ENCODE measurements at places on chromosomes 12 and 14.

DNA sequence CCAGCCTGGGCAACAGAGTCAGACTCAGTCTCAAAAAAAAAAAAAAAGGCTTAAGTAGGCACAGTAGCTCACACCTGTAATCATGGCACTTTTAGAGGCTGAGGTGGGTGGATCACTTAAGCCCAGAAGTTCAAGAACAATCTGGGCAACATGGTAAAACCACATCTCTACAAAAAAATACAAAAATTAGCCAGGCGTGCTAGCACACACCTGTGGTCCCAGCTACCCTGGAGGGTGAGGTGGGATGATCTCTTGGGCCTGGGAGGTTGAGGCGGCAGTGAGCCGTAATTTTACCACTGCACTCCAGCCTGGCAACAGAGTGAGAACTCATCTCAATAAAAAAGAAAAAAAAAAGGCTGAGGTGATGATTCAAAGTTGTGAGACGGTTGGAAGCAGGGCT, 9.1 kb upstream of the RESF1 start:
- no peak for DNase-seq

- no peak for DNase-seq
Observed at GRCh38 chr14:43939836-43940235, 567.2 kb downstream of the FSCB start.

DNA sequence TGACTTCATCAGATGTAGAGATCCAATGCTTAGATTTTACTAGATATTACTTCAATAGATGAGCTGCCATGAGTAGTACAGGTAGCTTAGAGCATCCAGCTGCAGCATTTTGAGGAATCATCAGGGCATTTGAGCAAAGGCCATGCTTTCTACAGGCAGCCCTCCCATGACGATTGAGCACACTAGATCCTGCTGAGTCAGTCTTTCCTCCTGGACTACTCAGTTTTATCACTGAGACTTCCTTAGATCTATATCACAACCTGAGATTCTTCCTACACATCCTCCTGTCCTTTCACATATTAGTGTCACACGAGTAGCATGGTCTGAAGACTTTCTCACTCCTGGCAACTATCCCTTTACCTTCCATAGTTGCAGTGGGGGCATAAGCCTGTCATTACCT, 1401.8 kb downstream of the FSCB start:
- no peak for DNase-seq

DNA sequence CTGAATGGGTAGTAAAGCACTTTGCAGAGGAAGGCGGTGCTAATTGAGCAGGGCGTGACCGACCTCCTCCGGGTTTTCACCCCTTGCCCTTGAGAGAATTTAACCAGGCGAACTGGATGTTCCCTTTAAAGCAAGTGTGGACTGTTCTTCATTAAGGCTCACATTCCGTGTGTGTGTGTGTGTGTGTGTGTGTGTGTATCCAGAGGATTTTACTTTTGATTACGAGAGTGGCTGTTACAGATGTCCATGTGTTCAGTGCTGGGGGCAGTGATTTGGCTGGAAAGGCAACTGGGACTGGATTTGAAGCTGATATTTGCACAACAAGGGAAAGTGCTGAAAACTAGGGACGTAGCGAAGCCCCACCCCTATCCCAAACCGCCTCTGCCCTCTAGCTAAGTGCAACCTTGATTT, 2.2 kb downstream of the TMEM132C start:
- no peak for DNase-seq

DNA sequence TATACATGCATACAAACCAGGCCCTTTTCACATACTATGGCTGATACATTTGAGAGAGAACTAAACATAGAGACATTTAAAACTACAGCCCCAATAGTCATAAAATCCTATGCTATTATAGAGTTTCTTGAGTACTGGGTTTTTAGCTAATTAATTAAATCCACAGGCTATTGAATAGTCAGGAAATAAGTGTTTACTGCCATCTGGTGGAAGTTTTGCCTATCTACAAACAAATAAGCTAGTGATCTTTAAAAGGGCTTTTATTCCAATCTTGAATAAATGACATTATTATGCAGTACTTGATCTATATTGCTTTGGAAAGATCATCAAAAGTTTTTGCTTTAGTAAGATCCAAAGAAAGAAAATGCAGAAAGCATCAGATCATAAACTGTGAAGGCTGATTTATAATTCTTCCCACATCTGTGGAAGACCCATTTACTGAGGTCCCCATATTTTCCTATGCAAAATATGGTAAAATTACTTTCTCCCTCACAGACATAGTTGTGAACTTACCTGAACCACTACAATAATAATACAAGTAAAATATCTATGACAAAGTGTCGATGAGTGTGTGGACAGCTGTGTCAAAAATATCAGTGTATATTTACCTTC, 131.3 kb downstream of the ITPR2 start:
- no peak for DNase-seq

GRCh38 chr12:24561882-24562770, 386.8 kb downstream of the BCAT1 start:
- no peak for DNase-seq

DNA sequence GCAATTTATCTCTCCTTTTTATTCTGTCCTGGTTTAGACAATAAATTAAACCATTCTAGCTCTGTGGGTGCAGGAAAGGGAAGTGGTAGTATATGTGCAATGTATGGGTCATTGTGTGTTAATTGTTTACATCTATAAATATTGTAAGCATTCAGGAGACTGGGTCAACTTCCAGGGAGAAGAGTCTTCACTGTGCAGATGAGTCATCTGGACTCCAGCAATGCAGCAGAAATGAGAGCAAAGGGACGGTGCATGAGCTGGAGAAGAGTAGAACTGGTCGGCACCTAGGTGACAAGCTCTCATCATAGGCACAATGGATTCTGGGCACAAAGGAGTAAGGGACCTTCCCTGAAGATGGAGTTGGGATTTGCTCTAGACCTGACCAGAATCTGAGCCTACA, 211.1 kb upstream of the DAAM1 start:
- no peak for DNase-seq

DNA sequence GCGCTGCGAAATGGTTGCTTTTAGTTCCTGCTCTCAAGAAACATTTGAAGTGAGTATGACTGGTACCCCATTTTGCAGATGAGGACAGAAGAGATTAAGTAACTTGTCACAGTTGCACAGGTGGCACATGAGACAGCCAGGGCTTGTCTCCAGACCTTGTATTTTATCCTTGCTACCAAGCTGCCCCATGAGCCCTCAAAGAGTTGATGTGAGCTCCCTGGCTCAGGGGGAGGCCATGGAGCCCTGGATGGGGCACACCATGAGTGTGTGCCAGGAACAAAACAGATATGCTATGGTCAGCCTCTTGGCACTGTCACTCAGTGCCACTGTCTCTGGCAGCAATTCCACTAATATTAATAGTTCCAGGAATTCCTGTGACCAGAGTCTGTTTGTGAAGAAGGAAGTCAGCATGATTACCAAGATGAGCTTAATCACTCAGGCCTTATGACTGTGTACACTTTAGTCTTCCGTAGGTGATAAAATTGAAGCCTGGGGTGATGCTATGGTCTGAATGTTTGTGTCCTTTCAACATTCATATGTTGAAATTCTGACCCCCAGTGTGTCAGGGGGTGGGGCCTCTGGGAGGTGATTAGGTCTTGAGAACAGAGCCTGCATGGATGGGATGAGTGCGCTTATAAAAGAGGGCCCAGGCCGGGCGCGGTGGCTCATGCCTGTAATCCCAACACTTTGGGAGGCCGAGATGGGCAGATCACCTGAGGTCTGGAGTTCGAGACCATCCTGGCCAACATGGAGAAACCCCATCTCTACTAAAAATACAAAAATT, 806.8 kb downstream of the AACS start:
- no peak for DNase-seq

DNA sequence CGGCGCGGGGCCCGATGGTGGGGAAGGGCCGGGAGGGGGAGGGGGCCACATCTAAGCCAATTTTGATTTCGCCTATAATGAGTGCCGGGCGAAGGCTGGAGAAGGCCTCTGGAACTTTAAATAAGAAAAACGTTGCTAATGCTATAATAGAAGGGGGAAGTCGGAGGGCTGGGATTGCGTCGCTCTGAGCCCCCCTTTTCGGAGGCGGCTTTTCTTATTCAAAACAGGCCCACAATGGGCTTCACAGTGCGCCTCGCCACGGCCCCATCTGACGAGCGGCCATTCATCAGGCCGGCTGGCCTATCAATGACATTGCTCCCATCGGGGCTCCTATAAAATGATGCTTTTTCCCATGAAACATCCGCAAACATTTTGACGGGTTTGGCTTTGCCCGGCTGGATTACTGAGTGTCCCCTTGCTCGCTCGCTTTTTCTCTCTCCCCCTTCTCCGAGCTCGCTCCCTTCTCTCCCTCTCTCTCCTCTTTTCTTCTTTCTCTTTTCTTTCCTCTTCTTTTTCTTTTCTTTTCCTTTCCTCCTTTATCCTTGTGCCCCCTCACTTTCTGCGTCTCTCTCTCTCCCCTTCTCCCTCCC, at the start of gene RFX4:
TSS of gene RFX4 (plus strand) at position 364 of the 590 bp plus-strand sequence. CDS start 317 bp downstream, outside the sequence.
- no peak for DNase-seq

- no peak for DNase-seq
Observed at GRCh38 chr12:120138366-120138765, 21.8 kb upstream of the RAB35 start.

- no peak for DNase-seq
Observed at GRCh38 chr14:62956413-62956812, 88.8 kb downstream of the KCNH5 start.

DNA sequence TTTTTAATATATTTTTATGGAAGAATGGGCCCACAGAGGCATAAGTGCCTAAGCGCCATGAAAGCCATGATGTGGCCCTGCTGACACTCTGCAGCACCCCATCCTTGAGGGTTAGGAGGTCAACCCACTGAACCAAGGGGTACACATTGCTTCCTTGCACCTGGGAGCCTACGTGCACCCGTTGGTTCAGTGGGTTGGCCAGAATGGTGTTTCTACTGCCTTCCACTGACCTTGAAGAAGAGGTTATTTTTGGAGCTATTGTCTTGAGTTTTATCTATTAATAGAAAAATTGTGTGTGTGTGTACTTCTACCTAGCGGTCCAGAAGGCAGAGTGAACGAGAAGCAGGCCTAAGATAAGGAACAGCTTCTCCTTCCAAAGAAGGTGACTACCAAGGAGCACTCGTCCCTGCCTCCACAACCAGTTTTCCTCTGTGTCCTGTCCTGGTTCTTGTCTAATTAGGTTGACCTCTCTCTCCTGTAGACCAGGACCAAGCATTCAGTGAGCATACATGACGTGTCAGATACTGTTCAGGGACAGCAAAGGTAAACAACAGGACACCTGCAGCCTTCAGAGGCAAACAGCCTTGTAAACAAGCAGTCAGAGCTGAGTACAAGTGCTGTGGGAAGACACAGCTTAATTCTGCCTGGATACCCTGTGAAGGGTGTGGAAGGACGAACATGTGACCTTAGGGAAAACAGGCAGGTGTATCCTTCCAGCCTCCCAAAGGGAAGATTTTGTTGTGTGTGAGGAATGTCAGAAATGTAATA, 30.4 kb upstream of the PLEK2 start:
- DNase-seq: no peak

DNA sequence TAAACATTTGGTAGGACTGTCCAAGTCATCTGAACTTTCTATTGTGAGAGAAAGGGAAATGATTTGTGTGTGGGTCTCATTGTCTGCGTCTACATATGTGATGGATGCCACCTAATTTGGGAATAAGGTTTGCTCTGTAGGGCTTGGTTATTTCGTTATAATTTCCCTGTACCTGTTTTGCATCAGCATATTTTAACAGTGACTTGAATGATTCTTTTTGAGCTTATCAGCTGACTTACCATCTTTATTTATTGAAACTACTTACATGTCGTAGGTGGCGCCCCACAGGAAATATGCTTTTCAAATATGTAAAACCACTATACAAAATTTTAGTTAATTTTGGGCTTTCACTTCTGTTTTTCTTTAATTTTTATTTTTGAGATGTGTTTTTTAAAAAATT, 56.5 kb upstream of the BCAT1 start:
- DNase-seq: no peak

DNA sequence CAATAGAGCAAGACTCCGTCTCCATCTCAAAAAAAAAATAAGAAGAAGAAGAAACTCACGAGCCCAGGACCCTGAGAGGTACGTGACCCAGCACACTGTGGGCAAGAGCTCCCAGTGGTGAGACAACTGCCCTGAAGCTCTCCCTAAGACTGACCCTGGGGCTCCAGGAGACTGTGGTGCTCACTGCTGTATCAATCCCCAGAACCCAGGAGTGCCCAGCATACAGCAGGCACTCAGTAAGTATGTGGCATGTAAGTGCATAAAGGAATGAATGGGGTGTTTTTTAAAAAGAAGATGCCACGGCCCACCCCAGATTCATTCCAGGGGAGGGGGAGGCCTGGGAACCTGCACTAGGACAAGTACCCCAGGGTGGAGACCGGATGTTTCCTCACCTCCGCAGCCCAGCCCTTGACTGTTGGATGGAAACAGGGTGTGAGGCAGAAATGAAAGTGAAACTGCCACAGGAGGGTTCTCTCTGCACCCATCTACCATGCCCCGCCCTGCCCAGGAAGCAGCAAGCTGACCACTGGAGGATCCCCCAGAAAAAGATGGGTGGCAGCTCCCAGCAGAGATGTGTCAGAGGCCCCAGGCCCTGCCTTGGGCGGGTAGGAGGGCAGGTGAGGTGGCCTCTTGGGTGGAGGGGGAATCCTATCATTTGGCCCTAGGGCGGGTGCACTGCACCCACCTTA, 12.2 kb downstream of the ITPK1 start:
- peak; percentile 46 for DNase-seq

GRCh38 chr14:22478247-22478646, 110.8 kb downstream of the DAD1 start:
- DNase-seq: no peak

DNA sequence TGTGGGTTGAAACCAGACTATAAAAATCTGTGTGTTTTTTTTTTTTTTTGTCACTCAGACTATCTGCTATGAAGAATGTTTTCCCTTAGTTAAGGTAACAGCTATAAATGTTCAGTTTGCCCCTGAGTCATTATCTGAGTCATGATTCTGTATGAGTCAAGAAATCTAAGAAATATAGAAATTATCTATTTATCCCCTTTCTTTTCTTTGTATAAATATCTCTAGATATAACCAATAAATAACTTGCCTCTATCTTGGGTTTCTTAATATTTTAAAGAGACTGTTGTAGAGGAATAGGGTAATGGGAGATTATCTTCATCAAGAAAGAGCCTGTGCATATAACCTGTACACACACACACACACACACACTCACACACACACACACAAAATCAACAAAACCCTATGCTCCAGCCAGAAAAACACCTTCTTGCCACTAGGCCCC, 161.7 kb upstream of the EEA1 start:
- DNase-seq: no peak

GRCh38 chr14:76716285-76716684, 45.0 kb upstream of the VASH1 start:
- no peak for DNase-seq

- no peak for DNase-seq
Observed at GRCh38 chr14:99177046-99177655, 94.8 kb downstream of the BCL11B start.

GRCh38 chr14:42719391-42719790, 1112.7 kb downstream of the LRFN5 start:
- DNase-seq: no peak

- DNase-seq: no peak
Observed at GRCh38 chr12:76142305-76142704, 57.8 kb upstream of the NAP1L1 start.
